ENCODE measurements at places on chromosomes 6 and 20. TPM values are rescaled to one million over a fixed set of nuclear protein-coding genes. Genes with fewer than 3 reads are reported as not detected.

GRCh38 chr6:142716097-142716496 is 228.9 kb downstream of the HIVEP2 start:
- no peak for DNase-seq

GRCh38 chr6:2918936-2919335 is 15.8 kb upstream of the SERPINB9 start:
- no peak for DNase-seq

- DNase-seq, result peak; percentile 25
Observed at GRCh38 chr6:56499095-56499494, 143.6 kb downstream of the DST start.

DNA sequence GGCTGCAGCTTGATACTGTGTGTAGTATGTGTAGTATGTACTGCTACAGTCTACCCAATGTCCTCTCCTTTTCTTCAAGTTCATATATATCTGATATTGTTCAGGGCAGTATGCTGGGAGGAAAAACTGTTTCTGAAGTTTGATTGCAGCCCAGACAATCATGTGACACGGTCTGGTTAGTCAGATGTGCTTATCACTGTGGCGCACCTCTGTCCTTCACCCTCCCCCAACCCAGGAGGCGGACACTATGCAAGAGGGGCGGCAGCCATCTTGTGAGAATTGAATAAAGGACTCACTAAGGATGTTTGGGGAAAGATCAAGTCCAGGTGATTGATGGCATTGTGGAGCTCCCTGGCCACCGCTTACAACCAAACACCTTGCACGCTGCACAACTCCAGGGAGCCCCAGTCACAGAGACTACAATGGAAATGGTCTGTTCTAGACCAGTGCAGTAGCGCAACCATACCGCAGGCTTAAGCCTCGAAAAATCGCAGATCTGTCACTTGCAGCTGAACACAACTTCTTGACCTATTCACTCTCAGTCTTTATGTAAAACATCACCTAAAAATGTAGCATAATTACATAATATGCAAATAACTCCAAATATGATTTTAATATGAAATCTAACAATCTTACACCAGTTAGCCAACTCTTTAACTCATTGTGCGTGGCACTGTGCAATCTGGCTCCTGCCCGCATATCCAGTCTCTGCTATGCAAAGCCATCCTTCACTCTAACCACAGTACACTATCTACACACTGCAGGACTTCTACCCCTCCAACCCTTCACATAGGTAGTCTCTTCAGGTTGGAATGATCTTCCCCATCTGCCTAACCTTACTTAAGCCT is 79.3 kb downstream of the VGLL2 start:
- DNase-seq, result no peak

PPP1R3D gene
- 4.8 TPM for total RNA-seq

EPHA7 gene
- 1.5 TPM for total RNA-seq

DNA sequence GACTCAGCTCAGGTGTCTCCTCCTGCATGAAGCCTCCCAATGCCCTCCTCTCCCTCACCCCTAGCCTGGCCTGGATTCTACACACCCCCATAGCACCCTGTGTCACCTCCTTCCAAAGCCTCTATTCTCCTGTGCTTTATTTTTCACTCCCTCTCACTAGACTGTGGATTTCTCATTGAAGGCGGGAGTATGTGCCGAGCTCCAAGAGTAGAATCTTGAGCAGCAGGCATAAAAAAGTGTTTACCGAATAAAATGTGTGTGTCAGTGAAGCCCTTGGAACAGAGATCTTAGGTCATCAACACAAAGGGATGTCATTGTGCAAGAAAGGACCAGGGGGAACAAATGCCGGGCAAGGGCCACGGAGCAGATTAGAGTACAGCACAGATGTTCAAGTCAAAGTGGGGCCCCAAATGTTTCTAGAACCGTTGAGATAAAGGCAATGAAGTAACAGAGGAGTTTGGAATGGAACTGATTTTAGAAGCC is 106.1 kb upstream of the TMEM170B start:
- DNase-seq, result no peak

- DNase-seq, result no peak
Observed at GRCh38 chr20:14957402-14957801, 620.0 kb upstream of the FLRT3 start.

- no peak for DNase-seq
Observed at GRCh38 chr6:151402228-151402627, 10.9 kb upstream of the ZBTB2 start.

GRCh38 chr6:41269716-41270115 is 16.8 kb downstream of the TREM1 start:
- DNase-seq, result no peak
